ENCODE measurements at places on chromosomes 13 and 19.

- H3K36me3 ChIP-seq, result peaks cover 17% of the 10 kb centered on the region
- no peaks in the 10 kb centered on the region for H3K4me1 ChIP-seq
- H3K27ac ChIP-seq, result no peak overlapping the region
- H3K4me3 ChIP-seq, result no peak overlapping the region
- H3K27me3 ChIP-seq, result no peaks in the 10 kb centered on the region
- DNase-seq, result no peak
Observed at GRCh38 chr19:38733241-38733492, 11.1 kb downstream of the CAPN12 start.

GRCh38 chr13:38381890-38382289, 32.2 kb downstream of the UFM1 start:
- no peak overlapping the region for H3K27ac ChIP-seq
- H3K4me3 ChIP-seq, result no peak overlapping the region

DNA sequence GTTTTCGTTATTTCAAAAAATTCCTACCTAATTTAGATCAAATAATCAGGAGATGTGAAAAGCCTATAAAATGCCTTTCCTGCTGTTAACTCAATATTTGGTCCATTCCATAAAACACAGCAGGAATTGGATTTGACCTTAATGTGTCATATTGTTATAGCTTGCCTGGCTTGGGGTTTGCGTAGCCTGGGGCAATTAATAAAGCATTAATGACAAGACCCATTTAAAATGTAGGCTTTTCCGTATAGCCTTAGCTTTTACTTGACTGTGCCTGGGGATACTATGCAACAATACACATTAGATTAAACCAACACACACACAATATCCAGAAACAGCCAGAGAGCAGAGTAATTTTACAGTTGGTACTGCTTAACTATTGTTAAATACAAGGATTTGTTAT, 117.2 kb upstream of the MAB21L1 start:
- no peaks in the 10 kb centered on the region for H3K27me3 ChIP-seq
- H3K36me3 ChIP-seq, result no peaks in the 10 kb centered on the region
- no peak overlapping the region for H3K4me3 ChIP-seq
- no peaks in the 10 kb centered on the region for H3K4me1 ChIP-seq

- DNase-seq, result no peak
- H3K36me3 ChIP-seq, result no peaks in the 10 kb centered on the region
- H3K4me1 ChIP-seq, result no peaks in the 10 kb centered on the region
- no peak overlapping the region for H3K4me3 ChIP-seq
Observed at GRCh38 chr13:40966298-40966697, 52.8 kb downstream of the ELF1 start.

DNA sequence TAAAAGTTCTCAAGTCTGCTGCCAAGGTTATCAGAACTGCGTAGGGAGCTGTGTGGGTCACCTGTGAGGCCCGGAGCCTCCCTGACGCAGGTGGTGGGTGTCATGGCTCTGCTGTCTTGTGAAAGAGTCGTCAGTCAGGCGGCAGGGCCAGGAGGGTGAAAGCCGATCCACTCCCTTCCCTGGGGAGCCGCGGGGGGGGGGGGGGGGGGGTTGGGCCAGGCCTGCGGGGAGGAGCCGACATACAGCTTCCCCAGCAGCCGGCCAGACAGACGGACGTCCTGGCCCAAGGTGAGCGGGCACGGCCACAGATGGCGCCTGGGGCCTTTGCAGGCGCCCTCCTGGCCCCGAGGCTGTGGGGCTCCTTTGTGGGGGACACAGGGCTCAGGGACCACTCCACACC, 12.4 kb downstream of the SBNO2 start:
- no peaks in the 10 kb centered on the region for H3K36me3 ChIP-seq
- DNase-seq, result no peak
- H3K4me1 ChIP-seq, result peaks cover 5% of the 10 kb centered on the region
- H3K27me3 ChIP-seq, result no peaks in the 10 kb centered on the region

DNA sequence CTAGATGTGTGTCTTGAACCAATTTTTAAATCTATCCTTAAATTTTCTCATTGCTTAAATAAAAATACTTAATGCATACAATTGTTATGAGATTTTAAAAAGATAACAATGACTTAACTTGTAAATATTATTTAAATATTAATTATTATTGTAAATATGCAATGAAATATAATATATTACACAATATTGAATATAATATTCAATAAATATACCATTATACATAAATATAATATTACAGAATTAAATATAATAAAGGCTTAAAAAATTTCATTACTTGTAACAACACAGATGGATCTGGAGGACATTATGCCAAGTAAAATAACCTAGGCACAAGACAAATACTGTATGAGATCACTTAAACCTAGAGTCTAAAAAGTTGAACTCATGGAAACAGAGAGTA, 1532.3 kb downstream of the PCDH9 start:
- H3K27ac ChIP-seq, result no peak overlapping the region
- no peak for DNase-seq
- no peaks in the 10 kb centered on the region for H3K36me3 ChIP-seq

GRCh38 chr13:73880365-73880764, 253.8 kb downstream of the KLF12 start:
- no peak overlapping the region for H3K27ac ChIP-seq
- no peaks in the 10 kb centered on the region for H3K36me3 ChIP-seq
- no peak for DNase-seq
- no peaks in the 10 kb centered on the region for H3K27me3 ChIP-seq
- no peaks in the 10 kb centered on the region for H3K4me1 ChIP-seq
- no peak overlapping the region for H3K4me3 ChIP-seq

DNA sequence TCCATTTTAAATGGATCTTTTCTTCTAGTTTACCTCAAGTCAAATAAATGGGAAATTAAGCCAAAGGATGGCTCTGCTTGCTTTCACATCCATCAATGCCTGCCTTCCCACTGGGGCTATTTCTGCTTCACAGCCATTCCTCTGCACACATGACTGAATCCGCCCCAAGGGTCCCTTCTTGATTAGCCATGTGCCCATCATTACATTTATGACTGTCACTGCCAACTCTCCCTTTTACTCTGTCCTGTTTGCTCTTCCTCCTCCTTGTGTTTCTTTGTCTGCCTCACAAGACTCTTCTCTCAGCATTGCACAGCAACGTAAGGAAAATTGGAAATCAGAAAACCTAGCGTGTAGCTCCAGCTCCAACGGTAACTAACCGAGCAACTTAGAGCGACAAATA, 410.2 kb downstream of the TBC1D4 start:
- no peak overlapping the region for H3K4me3 ChIP-seq
- DNase-seq, result no peak
- H3K27me3 ChIP-seq, result no peaks in the 10 kb centered on the region
- no peaks in the 10 kb centered on the region for H3K36me3 ChIP-seq
- no peak overlapping the region for H3K27ac ChIP-seq

DNA sequence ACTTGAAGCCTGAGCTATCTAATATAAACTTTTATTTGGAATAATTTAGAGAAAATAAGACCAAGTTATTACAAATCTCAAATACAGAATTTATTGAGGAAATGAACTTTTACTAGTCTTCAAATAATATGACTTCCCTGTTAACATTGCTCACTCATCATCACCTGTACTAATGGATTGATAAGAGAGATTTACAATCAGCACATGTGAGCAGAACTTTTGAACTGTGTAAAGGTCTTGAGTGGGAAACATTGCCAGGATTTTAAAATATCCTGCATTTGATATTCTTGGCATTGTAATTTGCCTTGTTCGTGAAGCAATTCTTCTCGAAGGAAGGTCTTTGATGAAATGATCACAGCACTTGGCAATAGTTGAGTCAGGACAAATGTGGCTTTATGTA, 111.9 kb downstream of the FGF9 start:
- H3K27ac ChIP-seq, result no peak overlapping the region
- H3K4me3 ChIP-seq, result no peak overlapping the region
- H3K36me3 ChIP-seq, result no peaks in the 10 kb centered on the region

DNA sequence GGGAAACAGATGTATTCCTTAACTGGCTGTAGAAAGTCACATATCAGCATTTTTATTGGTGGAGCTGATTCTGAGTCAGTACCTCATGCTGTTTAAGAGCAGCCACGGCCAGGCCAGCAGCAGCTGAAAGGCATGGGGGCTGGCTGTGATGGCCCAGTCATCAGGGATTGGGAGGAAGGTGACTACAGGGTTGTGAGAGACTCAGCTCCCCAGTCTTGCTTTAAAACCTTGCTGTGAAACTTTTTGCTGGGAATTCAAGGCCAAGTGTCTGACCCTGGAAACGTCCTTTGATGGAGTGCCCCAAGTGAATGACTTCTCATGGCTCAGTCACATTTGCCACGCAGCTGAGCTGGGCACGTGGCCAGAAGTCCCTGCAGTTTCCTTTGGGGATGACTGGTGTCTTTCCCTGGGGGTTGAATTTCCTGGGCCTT, 39.1 kb upstream of the RNF113B start:
- no peaks in the 10 kb centered on the region for H3K4me1 ChIP-seq
- no peaks in the 10 kb centered on the region for H3K27me3 ChIP-seq
- no peak for DNase-seq
- no peak overlapping the region for H3K4me3 ChIP-seq

- no peaks in the 10 kb centered on the region for H3K27me3 ChIP-seq
- no peak for DNase-seq
- H3K27ac ChIP-seq, result no peak overlapping the region
- no peaks in the 10 kb centered on the region for H3K36me3 ChIP-seq
Observed at GRCh38 chr13:73989244-73989843, 144.9 kb downstream of the KLF12 start.

GRCh38 chr13:23105051-23105450, 75.7 kb upstream of the SGCG start:
- H3K4me1 ChIP-seq, result no peaks in the 10 kb centered on the region
- no peak overlapping the region for H3K27ac ChIP-seq
- H3K4me3 ChIP-seq, result no peak overlapping the region

GRCh38 chr13:25286308-25286968, 850 bp downstream of the MTMR6 start:
- H3K36me3 ChIP-seq, result no peaks in the 10 kb centered on the region
- no peak for DNase-seq
- no peak overlapping the region for H3K27ac ChIP-seq
- no peaks in the 10 kb centered on the region for H3K27me3 ChIP-seq

DNA sequence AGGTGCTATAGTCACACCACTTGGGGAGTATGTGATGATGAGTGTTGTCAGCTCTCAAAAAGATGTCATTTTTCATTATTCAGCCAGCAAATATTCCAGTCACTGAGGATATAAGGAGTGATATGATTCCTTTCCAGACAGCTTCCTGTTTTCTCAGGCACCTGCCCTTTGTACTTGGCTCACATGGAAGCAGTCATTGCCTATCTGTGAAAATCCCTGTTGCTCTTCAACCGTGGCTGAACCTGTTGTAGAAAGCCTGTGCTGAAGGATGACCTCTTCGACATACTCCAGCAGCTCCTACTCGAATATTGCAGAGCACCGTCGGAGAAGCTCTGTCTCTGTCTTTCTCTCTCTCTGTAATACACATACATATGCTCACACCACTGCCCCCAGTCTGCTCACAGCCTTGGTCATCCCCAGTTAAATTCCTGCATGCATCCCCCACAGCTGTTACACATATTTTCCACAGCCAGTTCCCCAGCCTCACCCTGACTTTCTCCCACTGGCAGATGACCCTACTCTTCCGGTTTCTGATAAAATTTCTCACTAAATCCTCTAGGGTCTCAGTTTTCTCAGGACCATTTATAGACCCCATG, 204.2 kb upstream of the ARGLU1 start:
- no peaks in the 10 kb centered on the region for H3K27me3 ChIP-seq
- H3K27ac ChIP-seq, result no peak overlapping the region
- no peaks in the 10 kb centered on the region for H3K36me3 ChIP-seq

DNA sequence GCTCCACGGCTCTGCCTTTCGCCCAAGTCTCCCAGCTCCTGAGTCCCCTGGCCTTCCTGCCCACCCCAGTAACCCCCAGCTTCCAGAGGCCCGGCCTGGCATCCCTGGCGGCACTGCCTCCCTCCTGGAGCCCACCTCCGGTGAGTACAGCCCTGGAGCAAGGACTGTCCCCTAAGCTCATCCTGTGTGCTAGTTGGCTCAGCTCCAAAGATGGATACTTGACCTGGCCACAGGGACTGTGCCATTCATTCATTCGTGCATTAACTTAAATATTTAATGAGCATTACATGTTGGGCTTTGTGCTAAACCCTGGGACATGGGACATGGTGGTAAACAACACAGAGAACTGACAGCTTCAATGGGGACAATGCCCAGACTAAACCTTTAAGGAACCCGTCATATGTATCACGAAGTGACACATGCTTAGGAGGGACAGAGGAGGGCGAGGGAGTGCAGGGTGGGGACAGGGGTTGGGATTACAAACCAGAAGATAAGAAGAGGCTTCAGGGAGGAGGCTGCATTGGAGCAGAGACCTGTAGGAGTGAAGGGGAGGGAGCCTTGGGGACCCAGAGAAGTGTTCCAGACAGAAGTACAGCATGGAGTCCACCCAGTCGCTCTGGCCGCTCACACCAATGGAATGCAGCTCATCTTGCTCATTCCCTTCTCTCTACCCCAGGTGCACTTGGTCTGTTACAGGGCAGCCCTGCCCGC, 6.9 kb upstream of the OVOL3 start:
- no peak overlapping the region for H3K27ac ChIP-seq
- no peak for DNase-seq
- no peaks in the 10 kb centered on the region for H3K27me3 ChIP-seq
- H3K4me1 ChIP-seq, result peaks cover 2% of the 10 kb centered on the region
- H3K36me3 ChIP-seq, result peaks cover 59% of the 10 kb centered on the region

- no peak overlapping the region for H3K27ac ChIP-seq
- no peak for DNase-seq
- H3K27me3 ChIP-seq, result no peaks in the 10 kb centered on the region
- no peaks in the 10 kb centered on the region for H3K4me1 ChIP-seq
- no peaks in the 10 kb centered on the region for H3K36me3 ChIP-seq
Observed at GRCh38 chr13:50168786-50169185, 153.5 kb downstream of the KCNRG start.

- no peaks in the 10 kb centered on the region for H3K36me3 ChIP-seq
- no peaks in the 10 kb centered on the region for H3K4me1 ChIP-seq
- no peak overlapping the region for H3K4me3 ChIP-seq
- no peaks in the 10 kb centered on the region for H3K27me3 ChIP-seq
- H3K27ac ChIP-seq, result no peak overlapping the region
Observed at GRCh38 chr13:102191951-102192502, 209.8 kb downstream of the FGF14 start.

- no peaks in the 10 kb centered on the region for H3K27me3 ChIP-seq
- H3K4me1 ChIP-seq, result peaks cover 2% of the 10 kb centered on the region
- no peak for DNase-seq
- H3K36me3 ChIP-seq, result no peaks in the 10 kb centered on the region
Observed at GRCh38 chr13:97445522-97446187, 11.7 kb downstream of the RAP2A start.
